ENCODE measurements at places on chromosomes 16 and 17. TPM values are rescaled to one million over a fixed set of nuclear protein-coding genes. Genes with fewer than 3 reads are reported as not detected.

GRCh38 chr17:7676533-7676932 lies 10.8 kb downstream of the TP53 start:
- H3K27me3 ChIP-seq, result no peaks in the 10 kb centered on the region
- no peak overlapping the region for H3K27ac ChIP-seq
- H3K4me1 ChIP-seq, result peaks cover 15% of the 10 kb centered on the region
- no peak overlapping the region for H3K4me3 ChIP-seq
- H3K36me3 ChIP-seq, result peaks cover 32% of the 10 kb centered on the region

GRCh38 chr17:3003296-3004149 lies 59.9 kb downstream of the OR1D5 start:
- H3K36me3 ChIP-seq, result no peaks in the 10 kb centered on the region
- no peak overlapping the region for H3K4me3 ChIP-seq
- no peak for DNase-seq
- no peaks in the 10 kb centered on the region for H3K4me1 ChIP-seq

DNA sequence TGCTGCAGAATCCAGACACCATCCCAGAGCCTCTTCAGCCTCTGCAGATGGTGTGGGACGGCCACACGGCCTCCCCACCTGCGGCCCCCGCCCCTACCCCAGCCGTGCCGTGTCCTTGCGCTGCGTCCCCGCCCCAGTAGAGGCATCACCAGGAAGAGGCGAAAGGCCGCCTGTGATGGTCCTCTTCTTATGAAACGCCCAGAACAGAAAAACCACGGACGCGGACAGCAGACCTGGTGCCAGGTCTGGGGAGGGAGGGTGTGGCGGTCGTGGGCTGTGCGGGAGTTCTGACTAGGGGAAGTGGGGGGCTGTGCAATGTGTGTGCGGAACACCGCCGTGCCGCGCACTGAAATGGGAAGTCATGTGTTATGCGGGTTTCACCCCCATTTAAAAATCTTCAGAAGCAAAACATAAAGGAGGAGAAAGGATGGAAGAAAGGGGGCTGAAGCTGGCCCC lies 25.5 kb downstream of the ACSF3 start:
- peaks cover 8% of the 10 kb centered on the region for H3K4me1 ChIP-seq
- H3K4me3 ChIP-seq, result no peak overlapping the region
- H3K36me3 ChIP-seq, result peaks cover 4% of the 10 kb centered on the region
- H3K27me3 ChIP-seq, result no peaks in the 10 kb centered on the region
- H3K27ac ChIP-seq, result no peak overlapping the region

GRCh38 chr16:87602001-87602775 lies at the start of gene JPH3:
TSS of gene JPH3 (plus strand) at chr16:87602508. CDS start at chr16:87603147, 639 bp downstream.
- no peak within 1 kb of the TSS for H3K27ac ChIP-seq
- no peak for DNase-seq
- peaks cover 43% of the 10 kb centered on the region for H3K27me3 ChIP-seq
- peak within 1 kb of the TSS; percentile 93 for H3K4me3 ChIP-seq
- H3K36me3 ChIP-seq, result peaks cover 4% of the 10 kb centered on the region

The SOST gene
- not detected for total RNA-seq

The CDH5 gene
- total RNA-seq, result 0.45 TPM

The TLCD3B gene
- 15.3 TPM for total RNA-seq

Data from neural crest cell (in vitro differentiated cells).